Activated T-cell treated with anti-CD3 and anti-CD28 coated beads, Interleukin-2, amount 50 U/mL, for 1 hour (primary cell): ENCODE measurements at places on chromosomes 6 and 20.

DNA sequence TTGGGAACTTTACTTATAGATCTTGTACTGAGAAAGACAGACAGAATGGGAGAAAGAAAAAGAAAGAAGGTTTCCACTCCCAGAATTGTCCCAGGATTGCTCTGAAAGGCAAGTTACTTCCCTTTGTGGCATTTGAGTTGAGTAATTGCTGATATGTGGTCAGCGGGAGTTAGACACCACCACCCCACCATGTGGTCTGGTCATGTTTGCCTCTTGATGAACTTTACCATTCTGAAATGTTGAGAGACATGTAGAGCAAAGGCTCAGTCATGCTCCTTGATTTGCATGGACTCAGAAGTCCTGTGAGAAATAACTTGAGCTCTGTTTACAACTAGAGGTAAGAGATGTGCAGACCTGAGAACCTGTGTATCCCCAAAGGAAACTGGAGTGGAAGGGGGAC is 17.1 kb downstream of the TCF21 start:
- no peak for DNase-seq

- no peak for DNase-seq
Observed at GRCh38 chr6:136790411-136791295, 1.6 kb downstream of the MAP3K5 start.

- no peak for DNase-seq
Observed at GRCh38 chr6:3900744-3901336, 51.7 kb downstream of the FAM50B start.

- no peak for DNase-seq
Observed at GRCh38 chr20:12927489-12927888, 81.3 kb upstream of the SPTLC3 start.

DNA sequence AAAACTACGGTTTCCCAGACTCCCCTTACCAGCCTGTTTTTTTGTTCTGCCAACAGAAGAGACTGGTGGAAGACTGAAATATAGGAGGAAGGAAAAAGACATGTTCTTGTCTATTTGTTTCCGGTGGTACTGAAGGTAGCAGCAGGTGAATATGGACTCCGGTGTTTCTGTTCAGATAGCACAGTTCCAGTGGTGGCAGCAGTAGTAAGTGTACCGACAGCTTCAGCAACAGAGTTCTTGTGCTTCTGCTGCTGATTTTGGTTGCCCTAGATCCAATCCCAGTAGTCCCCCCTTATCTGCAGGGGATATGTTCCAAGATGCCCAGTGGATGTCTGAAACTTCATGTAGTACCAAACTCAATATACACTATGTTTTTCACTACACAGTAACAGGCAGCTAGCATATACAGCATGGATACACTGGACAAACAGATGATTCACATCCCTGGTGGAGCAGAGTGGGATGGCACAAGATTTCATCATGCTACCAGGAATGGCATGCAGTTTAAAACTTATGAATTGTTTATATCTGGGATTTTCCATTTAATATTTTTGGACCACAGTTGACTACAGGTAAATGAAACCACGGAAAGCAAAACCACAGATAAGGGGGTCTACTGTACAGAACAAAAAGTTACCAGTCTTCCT is 301.8 kb downstream of the BTBD9 start:
- no peak for DNase-seq

- no peak for DNase-seq
Observed at GRCh38 chr20:6685181-6685582, 82.3 kb upstream of the BMP2 start.

DNA sequence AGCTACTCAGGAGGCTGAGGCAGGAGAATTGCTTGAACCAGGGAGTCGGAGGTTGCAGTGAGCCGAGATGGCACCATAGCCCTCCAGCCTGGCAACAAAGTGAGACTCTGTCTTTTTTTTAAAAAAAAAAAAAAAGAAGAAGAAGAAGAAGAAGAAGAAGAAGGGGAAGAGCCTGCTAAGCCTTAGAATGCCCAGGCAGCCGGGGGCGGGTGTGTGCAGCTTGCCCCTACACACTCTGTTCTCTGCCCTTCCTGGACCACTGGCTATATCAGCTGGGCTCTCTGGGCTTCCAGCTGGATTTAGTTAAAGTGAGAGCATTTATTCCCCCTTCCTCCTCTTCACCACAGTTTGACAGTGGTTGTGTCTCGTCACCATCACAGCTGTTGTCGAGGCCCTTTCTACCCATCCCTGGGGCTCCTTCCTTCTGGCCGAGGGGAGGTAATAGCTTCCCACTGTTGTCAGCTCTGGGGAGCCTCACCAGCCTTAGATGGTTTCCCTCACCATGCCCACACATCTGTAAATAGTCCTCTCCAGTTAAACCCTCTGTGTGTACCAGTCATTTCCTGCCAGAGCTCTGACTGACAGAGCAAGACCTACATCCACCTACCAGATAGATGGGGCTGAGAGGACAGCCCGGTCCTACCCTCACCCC is 77.6 kb downstream of the TRERF1 start:
- no peak for DNase-seq

DNA sequence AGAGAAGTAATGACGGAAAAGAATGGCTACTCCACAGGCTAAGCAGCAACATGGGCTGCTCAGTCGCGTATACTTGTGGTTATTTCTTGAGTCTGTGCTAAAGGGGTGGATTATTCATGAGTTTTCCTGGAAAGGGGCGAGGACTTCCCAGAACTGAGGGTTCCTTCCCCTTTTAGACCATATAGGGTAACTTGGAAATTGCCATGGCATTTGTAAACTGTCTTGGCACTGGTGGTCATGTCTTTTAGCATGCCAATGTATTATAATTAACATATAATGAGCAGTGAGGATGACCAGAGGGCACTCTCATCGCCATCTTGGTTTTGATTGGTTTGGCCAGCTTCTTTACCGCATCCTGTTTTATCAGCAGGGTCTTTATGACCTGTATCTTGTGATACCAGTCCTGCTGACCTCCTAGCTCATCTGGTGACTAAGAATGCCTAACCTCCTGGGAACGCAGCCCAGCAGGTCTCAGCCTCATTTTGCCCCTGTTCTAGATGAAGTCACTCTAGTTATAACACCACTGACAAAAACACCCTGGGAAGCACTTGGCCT is 11.4 kb downstream of the LBP start:
- DNase-seq: no peak

DNA sequence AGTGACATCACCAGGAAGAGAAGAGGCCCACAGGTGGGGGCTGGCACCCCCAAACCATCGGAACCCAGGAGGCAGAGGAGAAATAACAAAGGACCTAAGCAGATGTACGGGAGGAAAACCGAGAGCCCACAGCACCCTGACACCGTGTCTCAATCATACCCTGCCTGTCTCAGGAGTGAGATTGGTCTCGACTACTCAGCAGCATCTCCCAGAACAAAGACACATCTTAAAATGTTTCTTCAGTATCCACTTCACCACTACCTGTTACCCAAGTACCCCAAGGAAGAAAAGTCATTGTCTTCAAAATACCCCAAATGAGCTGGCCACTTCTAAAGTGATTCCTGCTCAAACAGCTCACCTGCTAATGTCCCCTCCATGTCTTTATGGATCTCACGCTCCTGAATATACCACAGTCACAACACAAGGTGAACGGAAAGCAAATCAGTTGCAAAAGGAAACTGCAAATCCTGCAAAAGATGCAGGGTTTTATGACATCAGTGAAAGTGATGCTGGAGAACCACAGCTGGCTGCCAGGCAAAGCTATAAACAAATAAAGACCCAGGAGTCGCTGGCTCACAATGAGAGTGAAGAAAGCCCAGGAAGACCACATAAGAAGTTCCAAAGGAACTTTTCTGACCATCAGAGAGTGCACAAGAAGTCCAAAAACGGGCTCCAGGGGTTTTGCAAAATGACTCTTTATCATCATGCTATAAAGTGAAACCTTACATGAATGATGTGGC is 44.1 kb downstream of the PREX1 start:
- no peak for DNase-seq

DNA sequence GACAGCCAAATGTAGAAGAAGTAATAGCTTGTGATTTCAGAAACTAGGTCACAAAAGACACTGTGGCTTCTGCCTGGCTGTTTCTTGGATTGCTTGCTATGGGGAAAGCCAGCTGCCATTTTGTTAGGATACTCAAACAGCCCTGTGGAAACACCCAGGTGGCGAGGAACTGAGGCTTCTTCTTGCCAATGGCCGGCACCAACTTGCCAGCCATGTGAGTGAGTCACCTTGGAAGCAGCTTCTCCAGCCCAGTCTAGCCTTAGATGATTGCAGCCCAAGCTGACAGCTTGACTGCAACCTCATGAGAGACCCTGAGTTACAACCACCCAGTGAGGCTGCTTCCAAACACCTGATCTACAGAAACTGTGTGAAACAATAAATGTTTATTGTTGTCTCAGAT is 11.9 kb upstream of the KIAA1755 start:
- DNase-seq: no peak

- no peak for DNase-seq
Observed at GRCh38 chr6:37801605-37801940, 18.0 kb upstream of the ZFAND3 start.

DNA sequence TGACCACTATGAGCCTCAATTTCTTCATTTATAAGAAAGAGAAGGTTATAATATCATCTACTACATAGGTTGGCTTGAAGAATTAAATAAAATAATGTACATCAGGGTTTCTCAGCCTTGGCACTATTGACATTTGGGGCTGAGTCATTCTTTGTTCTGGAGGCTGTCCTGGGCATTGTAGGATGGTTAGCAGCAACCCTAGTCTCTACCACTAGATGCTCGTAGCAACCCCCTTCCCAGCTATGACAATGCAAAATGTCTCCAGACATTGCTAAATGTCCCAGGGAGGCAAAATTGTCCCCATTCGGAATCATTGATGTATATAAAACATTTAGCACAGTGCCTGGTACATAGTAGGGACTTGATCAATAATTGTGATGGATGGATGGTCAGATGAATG is 152.1 kb downstream of the KHDC1L start:
- DNase-seq: no peak

DNA sequence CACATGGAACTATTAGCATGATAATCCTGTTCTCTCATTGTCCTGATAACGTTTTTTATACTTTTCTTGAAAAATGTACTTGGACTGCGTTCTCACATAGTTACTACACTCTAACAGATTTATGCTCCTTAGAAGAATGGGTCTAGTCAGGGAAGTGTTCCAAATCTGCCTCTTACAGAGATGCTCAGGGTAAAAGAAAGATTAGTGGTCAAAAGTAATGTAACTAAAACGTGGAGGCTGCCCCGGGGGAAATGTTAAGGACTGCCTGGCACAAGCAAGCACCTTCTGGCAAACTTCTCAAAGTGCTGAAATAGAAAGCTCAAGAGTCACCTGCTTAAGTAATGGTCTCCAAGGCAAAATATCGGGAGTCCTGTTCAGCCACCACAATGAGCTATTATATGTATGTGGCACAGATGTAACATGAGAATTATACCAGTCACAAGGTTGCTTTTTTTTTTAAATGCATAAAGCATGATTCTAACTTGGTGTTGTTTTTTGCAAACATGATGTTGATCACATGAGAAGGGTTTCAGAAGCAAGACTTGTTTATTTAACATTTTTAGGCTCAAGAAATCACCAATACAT is 244.5 kb upstream of the JARID2 start:
- no peak for DNase-seq

DNA sequence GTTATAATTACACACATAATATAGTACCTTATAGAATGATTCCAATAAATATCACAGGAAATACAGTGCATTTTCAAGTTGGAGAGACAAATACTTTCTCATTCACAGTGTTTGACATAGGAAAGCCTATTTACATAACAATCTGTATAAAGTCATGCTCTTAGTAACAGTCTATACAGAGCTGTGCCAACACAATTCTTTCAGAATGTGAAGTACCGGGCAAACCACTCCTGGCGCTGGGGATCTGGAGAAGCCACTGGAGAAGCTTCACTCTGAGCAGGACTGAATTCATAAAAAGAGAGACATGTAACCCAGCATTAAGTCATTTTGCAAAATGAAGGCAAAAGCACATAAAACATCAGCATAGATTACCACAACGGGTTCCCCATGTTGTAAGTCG is 24.9 kb upstream of the MCM9 start:
- DNase-seq: no peak

- DNase-seq: no peak
Observed at GRCh38 chr6:141482796-141483597, 649.7 kb upstream of the GJE1 start.

DNA sequence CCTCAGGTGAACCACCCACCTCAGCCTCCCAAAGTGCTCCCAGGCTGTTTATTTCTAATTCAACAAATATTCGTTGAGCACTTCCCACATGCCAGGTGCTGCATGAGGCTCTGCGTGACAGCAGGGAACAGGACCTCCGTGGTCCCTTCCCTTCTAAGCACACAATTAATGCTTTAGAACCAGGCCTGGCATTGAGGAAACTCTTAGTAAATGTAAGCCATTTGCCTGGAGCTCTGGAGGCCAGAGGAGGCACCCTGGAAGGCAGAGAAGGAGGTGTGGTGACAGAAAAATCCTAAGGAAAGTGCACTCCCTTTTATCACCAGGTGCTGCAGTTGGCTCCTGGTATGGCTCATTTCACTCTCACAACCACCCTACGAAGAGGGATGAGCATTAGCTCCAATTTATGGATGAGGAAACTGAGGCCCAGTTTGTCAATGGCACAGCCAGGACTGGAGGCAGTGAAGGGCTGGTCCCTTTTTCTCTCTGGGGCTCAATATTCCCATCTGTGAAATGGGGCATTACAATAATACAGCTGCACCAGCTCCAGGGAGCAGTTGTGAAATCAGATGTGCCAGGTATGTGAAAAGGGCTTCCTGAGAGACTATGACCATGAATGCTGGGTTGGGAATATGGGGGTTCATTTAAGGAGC is 8.1 kb upstream of the ID1 start:
- DNase-seq: no peak

GRCh38 chr20:61146023-61146422 is 106.0 kb upstream of the CDH4 start:
- no peak for DNase-seq

DNA sequence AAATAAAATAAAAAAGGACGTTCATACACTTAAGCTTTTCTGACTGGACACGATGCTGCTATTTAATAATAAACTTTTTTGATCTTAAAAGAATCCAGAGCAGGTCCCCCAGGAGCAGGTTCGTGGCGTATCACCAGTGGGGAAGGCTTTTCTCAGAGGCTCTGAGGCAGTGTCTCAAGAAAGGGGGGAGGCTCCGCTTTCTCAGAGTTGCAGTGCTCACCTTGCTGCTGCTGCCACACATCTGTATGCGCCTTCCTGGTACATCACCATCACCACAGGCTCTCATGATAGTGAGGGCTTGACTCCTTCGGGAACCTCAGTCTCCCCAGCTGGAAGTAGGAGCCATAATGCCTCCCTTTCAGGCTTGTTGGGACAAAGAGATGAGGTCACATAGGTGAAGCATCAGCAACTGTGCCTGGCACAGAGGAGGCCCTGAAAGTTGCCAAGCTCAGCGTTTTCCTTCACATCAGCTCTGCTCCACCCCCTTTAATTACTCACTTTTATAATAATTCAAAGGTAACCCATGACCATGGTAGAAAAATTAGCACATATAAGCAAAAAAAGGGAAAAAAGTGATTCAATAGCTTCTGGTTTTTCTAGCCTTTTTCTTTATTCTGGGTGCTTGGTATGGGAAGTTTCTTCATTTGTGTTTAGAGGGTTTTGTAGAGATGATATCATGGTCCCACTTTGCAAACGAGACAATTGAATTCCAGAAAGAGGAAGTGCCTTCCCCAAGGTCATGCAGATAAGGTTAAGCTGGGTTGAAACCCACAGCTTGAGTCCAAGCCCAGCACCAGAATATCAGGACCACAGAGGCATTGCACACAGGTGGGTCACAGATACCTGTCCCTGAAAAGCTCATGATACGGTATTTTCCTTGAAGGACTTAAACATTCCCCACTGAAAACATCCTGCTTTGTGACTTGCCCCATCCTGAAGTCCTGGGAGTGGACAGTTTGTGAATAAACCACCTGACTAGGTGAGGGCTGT is 24.5 kb downstream of the SRSF3 start:
- no peak for DNase-seq

GRCh38 chr6:50510361-50510760 is 203.0 kb upstream of the TFAP2D start:
- DNase-seq: no peak
